CD4-positive, alpha-beta T cell treated with Interleukin-4 for 1 hour (primary cell): ENCODE measurements at places on chromosomes 13 and 19.

DNA sequence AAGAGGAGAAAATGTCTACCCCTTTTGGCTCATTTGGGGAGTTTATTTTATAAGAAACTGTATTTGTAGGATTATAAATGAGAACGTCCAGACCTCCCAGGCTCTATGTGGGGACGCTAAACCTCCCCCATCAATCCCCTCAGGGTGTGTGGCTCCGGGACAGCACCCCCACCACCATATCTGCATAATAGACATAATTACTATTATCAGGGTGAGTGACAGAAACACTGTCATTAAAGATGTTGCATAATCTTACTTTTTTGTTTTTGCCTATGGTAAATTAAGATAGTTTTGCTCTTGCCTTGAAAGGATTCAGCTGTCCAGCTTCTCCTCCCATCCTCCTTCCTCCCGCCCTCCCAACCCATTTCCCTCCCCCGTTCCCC, 93.3 kb downstream of the NUFIP1 start:
- DNase-seq = no peak

DNA sequence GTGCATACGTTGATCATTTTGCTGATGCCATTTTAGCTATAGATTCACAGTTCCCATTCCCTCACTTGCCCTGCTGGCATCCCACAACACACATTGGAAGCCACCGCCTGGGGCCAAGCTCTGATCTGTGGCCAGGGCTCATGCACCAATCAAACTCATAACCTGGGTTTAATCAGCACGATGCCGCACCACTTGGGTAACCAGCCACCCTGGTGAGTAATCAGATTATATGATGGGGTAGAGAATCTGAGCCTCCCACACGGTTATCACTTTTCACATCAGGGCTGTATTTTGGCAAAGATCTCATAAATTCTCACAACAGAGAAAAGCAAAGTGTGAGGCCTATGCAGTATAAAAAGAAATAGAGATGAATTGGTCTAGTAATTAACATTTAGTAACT, 66.0 kb upstream of the TNFRSF19 start:
- DNase-seq = no peak

DNA sequence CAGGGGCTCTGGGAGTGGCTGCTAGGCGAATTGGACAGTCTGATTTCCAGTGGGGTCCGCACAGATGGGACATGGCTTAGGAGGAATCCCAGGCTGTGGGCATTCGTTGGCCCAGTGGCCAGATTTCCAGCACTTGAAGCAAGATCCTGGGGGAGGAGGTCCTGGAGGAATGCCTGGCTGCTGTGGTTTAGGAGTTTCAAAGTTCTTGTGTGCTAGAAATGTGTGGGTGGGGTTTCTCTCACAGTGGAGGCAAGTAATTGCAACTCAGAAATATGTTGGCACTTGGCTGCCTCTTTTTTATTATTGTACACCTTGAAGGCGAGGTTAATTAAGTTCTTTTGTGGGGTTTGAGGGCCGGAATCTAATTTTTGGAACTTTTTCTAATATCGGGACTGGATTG, 17.1 kb downstream of the IGFL3 start:
- no peak for DNase-seq

DNA sequence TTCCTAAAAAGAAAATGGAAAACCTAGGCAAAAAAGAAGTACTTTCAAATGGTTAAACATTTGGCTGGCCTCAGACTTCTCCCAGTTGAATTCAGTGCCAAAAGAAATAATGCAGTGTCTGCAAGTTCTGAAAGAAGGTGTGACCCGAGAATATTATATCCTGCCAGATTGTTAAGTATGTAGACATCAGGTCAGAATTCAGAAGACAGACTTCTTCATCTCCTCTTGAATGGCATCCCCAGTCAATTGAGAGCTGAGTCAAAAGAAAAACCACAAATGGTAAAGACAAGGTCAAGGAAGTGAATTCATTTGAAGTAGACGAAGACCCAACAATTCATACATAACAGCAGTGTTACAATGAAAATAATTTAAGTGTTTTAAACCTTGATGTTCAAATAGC, 194.5 kb downstream of the NBEA start:
- no peak for DNase-seq

DNA sequence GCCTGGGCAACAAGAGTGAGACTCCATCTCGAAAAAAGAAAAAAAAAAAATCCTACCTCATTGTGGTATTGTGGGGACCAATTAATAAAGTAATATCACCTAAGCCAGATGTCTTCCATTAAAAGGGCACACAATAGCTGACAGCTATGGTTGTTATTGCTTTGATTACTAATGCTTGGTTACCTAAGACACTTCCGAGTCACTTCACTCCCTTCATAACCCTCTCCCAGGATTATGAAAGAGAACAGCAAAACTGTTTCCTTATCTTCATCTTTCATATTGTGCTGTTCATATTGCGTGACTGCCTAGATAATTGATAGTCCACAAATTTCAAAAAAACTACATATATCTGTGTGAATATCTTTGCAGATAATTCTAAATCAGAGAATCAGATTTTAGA, 10.3 kb upstream of the HSPH1 start:
- no peak for DNase-seq

DNA sequence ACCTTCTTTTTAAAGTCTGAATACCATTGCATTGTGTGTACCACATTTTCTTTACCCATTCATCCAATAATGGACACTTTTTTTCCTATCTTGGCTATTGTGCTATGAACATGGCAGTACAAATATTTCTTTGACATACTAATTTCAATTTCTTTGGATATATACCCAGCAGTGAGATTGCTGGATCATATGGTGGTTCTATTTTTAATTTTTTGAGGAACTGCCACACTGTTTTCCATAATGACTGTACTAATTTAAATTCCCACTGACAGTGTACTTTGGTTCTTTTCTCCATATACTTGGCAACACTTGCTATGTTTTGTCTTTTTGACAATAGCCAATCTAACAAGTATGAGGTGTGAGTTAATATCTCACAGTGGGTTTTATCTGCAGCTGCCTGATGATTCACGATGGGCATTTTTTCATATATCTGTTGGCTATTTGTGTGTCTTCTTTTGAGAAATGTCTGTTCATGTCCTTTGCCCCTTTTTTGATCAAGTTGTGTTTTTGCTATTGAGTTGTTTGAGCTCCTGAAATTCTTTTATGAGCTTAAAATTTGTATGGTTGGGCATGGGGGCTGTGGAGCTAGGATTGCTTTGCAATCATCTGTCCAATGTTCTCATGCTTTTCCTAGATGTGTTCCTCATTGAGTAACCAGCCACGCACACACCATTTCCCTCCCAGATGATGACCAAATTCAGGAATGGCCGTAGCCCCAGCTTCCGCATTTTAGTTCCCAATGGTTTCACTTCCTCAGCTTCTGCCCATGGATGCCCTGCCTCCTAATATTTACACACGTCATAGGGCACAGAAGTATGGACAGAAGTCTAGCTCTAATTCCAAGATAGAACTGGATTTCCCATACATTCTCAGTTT, 380.0 kb upstream of the SGCG start:
- DNase-seq = peak; percentile 25

- no peak for DNase-seq
Measured at GRCh38 chr13:51801631-51802099, 2.3 kb downstream of the DHRS12 start.

- DNase-seq = no peak
Measured at GRCh38 chr19:13718733-13719132, 45.6 kb upstream of the MRI1 start.

DNA sequence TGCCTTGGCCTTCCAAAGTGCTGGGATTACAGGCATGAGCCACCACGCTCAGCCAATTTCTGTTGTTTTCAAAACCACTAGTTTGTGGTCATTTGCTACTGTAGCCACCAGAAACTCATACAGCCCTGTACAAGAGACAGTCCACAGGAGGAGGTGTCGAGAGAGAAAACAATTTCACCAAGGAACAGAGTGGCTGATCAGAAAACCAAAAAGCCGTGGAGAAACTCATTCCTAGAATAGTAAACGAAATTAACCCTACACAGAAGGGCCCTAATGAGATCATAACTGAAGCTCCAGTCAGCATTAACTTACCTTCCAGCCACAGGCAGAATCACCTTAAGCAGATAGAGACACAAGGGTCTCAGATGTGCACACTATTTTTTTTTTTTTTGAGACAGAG, 3.8 kb upstream of the CCDC124 start:
- no peak for DNase-seq

GRCh38 chr13:31038834-31039552, 106.5 kb downstream of the TEX26 start:
- DNase-seq = peak; percentile 44

GRCh38 chr19:35269438-35270117, 816 bp downstream of the USF2 start:
- DNase-seq = peak; percentile 84

DNA sequence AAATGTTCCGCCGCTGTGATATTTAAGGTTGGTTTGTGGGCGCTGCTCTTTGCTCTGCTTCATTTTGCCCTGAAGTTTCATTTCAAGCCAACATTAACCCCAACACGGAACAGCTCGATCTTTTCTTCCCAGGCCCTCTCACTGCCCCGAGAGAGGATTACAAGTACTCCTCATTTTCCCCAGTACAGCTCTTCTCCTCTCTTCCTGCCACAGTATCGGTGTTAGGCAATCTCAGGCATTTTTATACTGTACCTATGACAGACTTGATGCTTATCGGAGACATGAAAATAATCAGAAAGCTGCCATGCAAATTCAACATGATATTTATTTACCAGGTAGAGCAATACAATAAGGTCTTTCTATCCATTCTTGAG, 1.3 kb upstream of the EDNRB start:
- DNase-seq = no peak

GRCh38 chr13:34657716-34658115, 284.4 kb upstream of the NBEA start:
- DNase-seq = no peak

- peak; percentile 89 for DNase-seq
Measured at GRCh38 chr19:36604656-36605100, 435 bp upstream of the ZNF382 start.

DNA sequence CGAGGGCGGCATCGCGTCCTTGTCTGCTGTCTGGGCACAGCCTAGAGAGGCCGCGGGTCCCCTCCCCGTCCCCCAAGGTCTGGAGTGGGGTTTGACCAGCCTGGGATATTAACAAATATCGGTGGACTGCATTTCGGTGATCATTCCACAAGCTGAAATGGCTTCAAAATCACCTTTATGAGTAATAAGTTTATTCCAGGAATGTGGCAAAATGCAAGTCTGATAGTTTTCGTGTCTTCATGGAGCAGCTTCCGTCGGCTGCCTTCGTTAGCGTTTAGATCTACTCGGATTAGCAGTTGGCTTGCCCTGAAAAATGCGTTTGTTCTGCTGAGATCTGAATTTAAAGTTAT, 1.1 kb upstream of the GJA3 start:
- no peak for DNase-seq

- peak; percentile 35 for DNase-seq
Measured at GRCh38 chr13:75258159-75258782, 223.7 kb downstream of the TBC1D4 start.

- no peak for DNase-seq
Measured at GRCh38 chr19:58511353-58512208, at the start of gene SLC27A5. Gene SLC27A5, minus strand, starts transcription at chr19:58511992. Its CDS starts 37 bp downstream, at chr19:58511955.

GRCh38 chr13:57680609-57681008, 49.1 kb downstream of the PCDH17 start:
- no peak for DNase-seq

DNA sequence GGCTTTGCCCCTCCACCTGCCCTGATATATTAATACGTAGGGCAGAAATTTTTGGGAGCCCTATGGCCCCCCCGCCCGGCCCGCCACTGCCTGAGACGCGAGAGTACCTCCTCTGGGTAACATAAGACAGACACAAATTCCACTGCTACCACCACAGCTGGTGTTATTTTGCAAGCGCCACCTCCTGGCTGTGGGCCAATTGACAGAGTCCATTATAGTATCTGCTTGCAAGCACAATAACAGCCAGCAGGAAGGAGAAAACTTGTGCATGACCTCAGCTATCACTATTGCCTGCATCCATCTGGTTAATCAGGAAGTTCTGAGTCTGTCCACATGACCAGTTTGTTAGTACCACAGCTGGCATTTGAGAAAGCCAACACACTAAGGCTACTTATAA, 25.3 kb upstream of the OR10H2 start:
- DNase-seq = peak; percentile 11

DNA sequence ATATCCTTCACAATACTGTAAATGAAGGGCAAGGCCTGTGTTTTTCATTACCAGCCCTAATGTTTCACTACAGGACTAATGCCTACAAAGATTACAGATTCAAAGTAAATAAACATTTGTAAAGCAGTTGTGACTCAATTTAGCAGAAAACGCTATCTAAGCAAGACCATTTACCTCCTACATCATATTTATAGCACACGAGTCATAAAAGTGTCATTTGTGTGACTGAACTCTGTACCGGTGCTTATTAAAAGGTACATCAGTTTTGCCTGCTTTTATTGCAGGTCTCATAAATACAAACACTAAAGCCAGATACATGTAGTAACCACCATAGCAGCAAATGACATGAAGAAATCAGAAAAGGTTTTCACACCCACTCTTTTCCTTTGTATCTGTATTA, 61.5 kb upstream of the SLC15A1 start:
- DNase-seq = no peak

DNA sequence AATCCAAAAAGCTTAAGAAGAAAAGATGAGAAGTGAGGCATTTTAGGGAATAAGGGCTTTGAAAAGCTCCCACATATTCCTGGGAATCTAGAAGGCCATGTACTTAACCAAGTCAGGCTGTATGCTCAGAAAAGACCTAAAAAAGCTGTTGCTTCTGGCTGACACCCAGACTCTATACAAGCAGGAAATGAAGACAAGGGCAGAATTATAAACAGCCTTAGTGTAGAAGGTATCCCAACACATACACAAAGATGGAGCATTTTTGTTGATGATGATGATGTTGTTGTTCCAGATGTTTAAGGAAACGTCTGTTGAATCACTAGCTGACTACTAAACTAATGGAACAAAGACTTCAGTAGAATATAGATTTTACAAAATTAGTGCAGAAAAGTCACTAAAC, 26.1 kb upstream of the N4BP2L1 start:
- no peak for DNase-seq

GRCh38 chr13:79777504-79777903, 296.5 kb downstream of the NDFIP2 start:
- no peak for DNase-seq

DNA sequence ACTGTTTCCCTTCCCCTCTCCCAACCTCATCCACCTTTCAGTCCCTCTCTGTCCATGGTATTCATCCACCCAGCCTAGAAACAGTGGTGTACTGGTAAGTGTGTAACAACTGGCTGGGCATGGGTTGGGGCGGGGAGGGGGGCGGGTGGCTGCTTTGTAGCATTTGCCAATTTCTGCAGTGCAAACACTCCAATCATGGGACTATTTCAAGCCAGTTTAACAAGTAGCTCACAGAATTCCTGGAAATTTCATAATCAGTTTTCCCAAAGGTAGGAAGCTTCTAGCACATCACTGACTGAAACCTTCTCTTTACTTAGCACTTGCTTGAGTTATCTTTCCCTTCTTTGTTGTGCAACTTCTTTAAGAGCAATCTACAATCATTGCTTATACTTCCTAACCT, 100.8 kb upstream of the WASF3 start:
- DNase-seq = no peak

- no peak for DNase-seq
Measured at GRCh38 chr13:62337109-62337880, 921.6 kb upstream of the PCDH20 start.
